Central memory CD4-positive, alpha-beta T cell (primary cell): ENCODE measurements at places on chromosomes 4 and X.

DNA sequence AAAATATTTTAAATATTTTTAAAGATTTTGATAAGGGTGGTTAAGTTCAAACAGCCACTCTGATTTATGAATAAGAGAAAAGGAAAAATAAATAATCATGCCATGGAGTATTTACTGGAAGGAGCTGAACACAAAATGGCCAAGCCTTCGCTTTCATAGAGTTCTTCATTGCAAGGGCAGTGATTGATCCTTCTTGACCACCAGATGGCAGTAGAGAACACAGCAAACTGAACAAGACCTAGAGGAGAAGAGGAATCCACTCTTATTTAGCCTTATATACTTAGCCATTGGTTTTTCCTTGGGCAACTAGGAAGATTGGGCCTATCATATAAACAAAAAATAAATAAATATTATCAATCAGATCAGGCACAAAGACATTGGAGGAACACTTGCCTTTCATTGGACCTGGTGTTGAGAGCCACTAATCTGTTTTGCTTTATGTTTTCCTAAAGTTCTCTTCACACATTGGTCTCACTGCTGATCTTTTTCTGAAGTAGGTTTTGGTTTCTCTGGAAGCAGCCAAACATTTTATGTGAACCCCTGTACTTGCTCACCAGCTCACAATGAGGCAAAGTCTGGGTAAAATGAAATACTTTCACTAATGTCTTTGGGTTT, 58.1 kb upstream of the PARM1 start:
- DNase-seq: peak; percentile 13

GRCh38 chr4:34643476-34643875, 1600.8 kb downstream of the ARAP2 start:
- no peak for DNase-seq

DNA sequence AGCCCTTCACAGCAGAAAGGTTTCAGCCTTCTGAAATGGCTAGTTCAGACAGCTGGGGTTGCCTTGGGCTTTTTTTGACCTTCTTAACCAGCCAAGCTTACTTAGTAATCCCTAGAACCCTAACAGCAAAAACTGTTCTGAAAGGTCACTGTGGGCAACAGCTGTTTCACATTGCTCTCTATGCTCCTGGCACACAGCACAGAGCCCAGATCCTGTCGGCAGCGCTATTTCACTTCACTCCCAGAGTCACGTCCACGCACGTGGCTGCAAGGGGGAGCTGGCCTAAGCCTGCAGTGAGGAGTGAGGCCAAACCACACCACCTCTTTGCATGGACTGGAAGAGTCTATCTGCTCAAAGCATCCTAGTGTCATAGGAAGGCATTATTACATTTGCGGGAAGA, 32.0 kb upstream of the STS start:
- no peak for DNase-seq

DNA sequence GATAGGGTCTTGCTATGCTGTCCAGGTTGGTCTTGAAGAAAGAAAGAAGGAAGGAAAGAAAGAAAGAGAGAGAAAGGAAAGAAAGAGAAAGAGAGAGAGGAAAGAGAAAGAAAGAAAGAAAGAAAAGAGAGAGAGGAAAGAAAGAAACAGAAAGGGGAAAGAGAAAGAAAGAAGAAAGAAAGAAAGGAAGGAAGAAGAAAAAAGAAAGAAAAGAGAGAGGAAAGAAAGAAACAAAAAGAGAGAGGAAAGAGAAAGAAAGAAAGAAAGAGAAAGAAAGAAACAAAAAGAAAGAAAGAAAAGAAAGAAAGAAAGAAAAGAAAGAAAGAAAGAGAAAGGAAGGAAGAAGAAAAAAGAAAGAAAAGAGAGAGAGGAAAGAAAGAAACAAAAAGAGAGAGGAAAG, 95.8 kb upstream of the SHOX start:
- DNase-seq: no peak
